ENCODE measurements at places on chromosomes 6 and 20.

GRCh38 chr6:107440936-107441335, 18.4 kb downstream of the PDSS2 start:
- DNase-seq: no peak

- DNase-seq: peak; percentile 54
These were observed 134.8 kb downstream of the PXDC1 start for GRCh38 chr6:3616565-3617176.

GRCh38 chr6:108662702-108663101, 102.0 kb downstream of the FOXO3 start:
- no peak for DNase-seq

DNA sequence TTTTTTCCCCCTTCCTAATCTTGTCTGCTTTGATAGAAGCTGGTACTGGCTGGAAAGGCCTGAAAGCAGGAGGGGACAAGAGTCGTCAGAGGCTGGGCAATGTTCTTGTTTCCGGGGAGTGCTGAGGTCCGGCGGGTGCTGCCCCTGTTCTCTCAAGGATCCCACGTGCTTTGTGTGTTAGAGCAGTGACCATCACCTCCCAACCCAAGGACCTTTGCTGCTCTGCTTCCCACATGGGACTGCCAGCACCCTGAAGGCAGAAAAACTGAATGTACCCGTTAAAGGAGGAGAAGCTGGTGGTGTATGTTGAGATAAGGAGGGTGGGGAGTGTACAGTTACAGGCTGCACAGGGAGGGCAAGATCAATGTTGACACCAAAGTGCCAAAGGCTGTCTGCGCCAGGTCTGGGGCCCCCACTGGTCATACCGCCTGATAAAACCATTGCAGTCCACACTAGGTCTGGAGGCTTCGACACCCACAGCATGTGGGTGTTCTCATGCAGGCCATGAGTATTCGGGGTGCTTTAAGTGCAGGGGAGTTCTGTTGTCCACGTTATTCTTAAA, 15.0 kb downstream of the C20orf173 start:
- DNase-seq: no peak

DNA sequence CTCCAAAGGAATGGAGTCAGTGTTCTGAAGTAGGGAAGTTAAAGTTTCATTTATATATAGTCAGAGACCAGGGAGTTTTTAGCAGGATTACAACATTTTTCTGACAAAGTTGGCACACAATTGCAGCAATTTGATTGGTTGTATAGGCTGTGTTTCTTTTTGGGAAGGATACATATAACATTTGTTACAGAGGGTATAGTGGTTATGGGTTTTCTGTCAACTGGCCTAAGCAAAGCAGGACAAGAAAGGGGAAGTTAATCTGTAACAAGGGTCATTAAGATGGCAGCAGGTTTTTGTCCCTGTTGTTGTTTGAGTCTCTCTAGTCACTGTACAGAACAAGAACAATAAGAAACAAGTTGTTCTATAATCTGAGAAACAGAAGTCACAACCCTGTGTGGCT, 41.4 kb downstream of the TPD52L1 start:
- no peak for DNase-seq

GRCh38 chr6:107517274-107517673, 27.4 kb downstream of the SOBP start:
- no peak for DNase-seq

GRCh38 chr6:134145786-134146185, 93.4 kb upstream of the SLC2A12 start:
- DNase-seq: no peak

DNA sequence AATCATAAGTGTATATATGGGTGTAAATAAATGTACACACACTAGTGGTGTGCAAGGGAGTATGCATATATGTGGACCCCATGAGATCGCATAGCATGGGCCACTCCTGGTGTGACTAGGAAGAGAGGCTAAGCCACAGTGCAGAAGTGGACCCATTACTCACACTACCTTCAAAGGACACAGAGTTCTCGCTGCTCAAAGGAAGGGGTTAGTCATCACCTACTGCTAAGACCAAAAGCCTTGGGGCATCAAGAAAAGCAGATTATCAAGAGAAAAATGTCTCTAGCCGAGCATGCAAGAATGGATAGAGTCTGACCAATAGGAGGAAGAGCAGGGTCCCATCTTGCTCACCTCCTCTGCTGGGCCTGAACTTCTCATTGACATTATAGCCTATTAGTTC, 195.5 kb downstream of the MAFB start:
- no peak for DNase-seq

- no peak for DNase-seq
These were observed 3.4 kb upstream of the TBC1D7 start for GRCh38 chr6:13331516-13332348.

GRCh38 chr6:169774347-169774746, 22.9 kb downstream of the ERMARD start:
- DNase-seq: no peak

- DNase-seq: no peak
These were observed 136.9 kb upstream of the SLC22A16 start for GRCh38 chr6:110613356-110613755.

DNA sequence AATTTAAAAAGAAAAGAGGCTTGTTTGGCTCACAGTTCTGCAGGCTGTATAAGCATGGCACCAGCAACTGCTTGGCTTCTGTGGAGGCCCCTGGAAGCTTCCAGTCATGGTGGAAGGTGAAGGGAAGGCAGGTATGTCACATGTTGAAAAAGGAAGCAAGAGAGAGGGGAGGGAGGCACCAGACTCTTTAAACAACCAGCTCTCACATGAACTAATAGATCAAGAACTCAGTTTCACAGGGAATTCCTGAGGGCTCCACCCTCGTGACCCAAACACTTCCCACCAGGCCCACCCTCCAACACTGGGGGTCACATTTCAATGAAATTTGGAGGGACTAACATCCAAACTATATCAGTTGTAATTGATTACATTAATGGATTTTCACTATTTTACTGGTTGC, 127.9 kb upstream of the MLIP start:
- DNase-seq: no peak

DNA sequence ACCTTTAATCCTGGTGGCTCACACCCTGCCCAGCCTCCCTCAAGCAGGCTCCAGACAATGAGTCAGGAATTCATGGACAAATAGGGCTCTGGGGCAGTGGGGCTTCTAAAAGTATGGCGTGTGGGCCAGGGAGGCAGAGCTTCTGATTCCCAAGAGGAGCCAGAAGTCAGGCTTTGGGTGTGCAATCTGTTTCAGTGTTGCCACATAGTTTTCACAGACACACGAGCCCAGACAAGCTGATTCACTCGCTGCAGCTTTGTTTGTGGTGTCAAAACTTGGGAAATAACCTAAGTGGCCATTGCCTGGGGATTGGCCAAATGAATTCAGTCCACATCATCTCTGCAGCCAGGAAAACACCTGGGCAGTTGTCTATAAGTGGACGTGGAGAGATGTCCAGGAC, 9.2 kb downstream of the PEDS1 start:
- peak; percentile 90 for DNase-seq

DNA sequence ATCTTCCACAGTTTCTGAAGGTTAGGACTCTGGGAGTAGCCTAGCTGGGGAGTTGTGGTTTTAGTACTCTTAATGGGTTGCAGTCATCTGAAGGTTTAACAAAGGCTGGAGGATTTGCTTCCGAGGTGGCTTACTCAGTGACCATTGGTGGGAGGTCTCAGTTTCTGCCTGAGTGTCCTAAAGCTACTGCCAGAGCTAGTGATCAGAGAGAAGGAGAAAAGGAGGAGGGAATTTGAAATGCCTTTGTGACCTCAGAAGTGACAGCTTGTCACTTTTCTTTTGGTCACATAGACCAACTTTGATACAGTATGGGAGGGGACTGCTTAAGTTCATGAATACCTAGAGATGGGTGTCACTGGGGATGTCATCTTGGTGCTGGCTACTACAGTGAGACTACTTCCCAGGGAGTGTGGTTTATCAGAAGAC, 41.3 kb downstream of the NCOA3 start:
- DNase-seq: no peak

- DNase-seq: no peak
These were observed 106.0 kb upstream of the MTHFD1L start for GRCh38 chr6:150759483-150759882.

DNA sequence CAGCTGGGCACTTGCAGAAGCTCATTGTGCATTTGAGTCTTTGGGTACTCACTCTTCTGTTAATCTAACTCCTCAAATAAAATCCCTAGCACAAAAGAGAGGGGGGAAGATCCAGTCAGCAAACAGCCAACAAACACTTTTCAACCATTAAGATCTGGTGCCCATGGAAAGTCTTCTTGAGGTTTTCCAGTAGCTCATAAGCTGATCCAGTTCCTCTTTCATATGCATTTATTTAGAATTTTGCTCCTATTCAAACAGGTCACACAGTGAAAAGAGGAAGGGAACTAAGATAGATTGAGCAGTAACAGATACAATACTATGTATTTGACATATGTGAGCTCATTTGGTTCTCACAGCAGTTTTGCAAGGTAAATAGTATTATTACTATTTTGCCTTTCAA, 38.6 kb downstream of the HLA-DPB1 start:
- no peak for DNase-seq

DNA sequence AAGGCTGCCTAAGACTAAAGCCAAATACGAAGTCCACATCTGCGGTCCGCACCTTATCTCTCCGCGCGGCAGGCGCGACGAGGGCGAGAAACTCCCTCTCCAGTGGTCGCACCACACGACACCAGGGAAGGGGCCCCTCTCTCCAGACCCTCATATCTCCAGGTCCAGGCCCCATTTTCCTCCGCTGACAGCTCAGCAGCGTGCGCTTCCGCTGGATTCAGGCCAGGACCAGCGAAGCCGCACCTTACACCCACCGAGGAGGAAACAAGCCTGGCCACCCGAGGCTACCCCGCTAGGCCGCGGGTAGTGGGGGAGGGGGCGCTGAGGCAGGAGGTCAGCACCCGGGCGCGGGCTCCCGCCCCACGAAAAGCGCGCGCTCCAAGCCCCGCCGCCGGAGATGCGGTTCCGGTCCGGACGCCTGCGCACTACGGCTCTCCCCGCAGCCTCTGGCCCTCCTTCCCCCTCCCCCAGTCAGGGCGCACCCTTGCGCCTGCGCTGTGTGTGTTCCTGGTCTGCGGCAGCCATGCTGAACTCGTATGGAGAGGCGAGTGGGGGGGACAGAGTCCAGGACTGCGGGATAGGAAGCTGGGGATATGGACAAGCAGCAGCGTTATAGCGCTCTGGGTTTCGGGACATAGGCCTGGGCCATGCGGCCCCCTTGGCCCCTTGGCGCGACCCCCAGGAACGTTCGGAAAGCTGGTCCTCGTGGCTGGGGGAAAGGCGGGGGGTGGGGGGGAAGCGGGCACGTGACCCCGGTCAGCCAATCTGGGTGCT, at the start of gene BRD2:
TSS of gene BRD2 (plus strand) at position 502 of the 774 bp plus-strand sequence. CDS start 4,305 bp downstream, outside the sequence.
- DNase-seq: peak; percentile 97

DNA sequence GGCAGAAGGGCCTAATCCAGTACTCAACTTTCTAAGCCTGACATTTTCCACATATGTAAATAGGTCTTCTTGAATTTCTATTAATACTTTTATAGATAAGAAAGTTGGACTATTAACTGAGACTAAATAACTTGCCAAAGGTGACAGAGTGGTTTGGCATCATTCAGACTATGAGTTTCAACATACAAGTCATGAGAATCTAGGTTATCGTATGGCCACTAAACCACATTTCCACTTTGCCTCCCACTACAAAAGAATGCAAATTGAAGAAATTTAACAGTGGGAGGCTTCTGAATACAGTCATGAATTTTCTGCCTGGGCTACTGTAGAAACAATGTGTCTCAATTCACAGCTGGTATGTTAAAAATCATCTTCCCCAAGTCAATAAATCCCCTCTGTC, 531.0 kb upstream of the AGPAT4 start:
- no peak for DNase-seq

GRCh38 chr6:5567352-5567751, 306.0 kb downstream of the FARS2 start:
- DNase-seq: no peak

- DNase-seq: no peak
These were observed 265.0 kb upstream of the EPHA7 start for GRCh38 chr6:93684339-93684738.

DNA sequence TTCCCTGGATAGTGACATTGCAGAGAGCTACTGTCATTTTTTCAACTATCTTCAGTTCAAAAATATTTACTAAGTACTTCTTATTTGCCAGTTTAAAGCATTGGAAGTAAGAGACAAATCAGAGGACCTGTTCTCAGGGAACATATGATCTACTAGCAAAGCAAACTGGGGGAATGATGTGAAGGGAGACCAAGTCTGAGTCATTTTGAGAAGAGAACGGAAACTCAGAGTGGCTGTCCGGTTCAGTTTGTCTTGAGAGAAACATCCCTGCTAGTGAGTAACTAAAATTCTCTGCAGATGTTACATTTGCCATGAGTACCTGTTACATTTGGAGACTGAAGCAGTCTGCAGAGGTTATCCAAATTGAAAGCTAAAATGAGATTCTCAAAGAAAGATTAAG, 118.3 kb downstream of the KCNQ5 start:
- DNase-seq: no peak

DNA sequence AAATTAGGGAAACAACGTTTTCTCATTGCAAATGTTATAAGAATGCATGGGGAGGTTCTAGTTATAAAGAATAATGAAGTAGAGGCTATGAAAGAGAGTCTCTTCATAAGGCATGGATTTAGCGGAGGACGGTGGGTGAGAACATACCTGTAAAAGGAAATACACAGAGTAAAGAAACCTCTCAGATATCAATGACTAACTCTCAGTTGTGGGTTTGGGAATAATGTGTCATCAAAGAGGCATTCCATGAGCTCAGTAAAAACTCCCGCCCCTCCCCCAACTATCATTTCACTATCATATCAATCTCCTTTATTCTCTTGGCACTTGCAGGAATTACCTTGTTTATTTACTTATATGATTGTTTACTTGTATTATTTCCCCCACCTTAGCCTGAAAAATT, 695.4 kb downstream of the PTPRT start:
- no peak for DNase-seq

GRCh38 chr6:137264311-137265075, 45.3 kb upstream of the IFNGR1 start:
- DNase-seq: no peak
